ENCODE measurements at places on chromosomes 6 and 20.

DNA sequence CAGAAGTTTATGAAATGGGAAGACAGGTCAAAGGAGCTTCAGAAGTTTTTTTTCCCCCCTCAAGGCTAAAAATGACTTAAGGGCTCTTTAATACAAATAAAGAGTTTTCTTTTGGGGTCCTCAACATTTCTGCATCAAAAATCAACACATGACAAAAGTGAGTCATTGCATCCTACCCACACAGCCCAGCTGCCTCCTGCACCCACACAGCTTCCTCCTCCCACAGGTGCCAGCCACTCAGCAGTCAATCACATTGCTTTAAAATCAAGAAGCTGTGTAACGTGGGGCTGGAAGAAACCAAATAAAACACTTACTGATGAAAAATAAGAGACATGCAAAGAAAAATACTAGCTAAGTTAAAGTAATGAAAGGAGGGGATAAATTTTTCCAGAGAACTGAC lies 68.5 kb downstream of the MAP3K5 start:
- DNase-seq: no peak

- peak; percentile 27 for DNase-seq
Observed at GRCh38 chr6:47238456-47238995, 71.2 kb downstream of the TNFRSF21 start.

DNA sequence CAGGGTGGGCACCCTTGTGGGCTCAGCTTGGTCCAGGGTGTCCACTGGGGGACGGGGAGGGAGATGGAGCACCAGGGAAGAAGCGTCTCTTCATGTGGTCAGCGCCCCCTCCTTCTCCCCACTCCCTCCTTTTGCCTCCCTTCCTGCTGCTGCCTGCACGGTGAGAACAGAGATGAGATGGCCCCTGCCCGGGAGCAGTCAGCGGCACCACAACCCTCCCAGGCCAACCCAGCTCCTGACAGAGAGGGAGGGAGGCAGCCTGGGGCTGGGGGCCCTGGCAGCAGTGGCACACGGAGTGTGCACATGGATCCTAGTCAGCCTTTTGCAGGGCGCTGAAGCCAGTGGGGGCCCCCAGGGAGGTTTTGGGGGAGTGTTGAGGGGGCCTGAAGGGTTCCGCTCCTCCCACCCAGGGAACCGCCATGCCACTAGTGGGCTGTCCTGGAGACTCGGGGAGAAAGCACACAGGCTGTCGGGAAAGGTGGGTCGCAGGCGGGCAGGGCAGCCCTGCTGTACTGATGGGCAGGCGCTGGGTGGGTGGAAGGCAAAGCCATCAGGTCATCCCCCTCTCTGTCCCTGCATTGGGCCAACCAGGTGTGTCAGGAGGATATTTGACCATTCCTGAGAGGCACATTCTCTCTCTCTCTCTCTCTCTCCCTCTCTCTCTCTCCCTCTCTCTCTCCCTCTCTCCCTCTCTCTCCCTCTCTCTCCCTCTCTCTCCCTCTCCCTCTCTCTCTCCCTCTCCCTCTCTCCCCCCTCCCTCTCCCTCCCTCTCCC lies 94.3 kb upstream of the BHLHE23 start:
- DNase-seq: no peak

DNA sequence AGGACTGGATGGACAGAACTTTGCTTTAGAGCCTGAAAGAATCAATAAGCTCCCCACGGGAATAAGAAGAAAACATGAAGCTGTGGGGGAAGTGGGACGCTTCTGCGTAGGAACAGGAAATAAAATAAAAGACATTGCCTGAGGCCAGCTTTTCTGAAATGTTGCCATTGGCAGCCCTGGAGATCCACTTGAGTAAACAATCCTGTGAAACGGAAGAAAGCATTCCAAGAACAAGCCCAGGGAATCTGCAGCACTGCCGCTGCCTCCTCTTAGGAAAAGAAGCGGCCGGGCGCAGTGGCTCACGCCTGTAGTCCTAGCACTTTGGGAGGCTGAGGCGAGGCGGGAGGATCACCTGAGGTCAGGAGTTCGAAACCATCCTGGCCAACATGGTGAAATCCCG lies 182.3 kb upstream of the RALGAPA2 start:
- no peak for DNase-seq

- no peak for DNase-seq
Observed at GRCh38 chr20:34859367-34859766, 13.3 kb downstream of the GGT7 start.

- no peak for DNase-seq
Observed at GRCh38 chr6:63305277-63305676, 14.5 kb downstream of the LGSN start.

DNA sequence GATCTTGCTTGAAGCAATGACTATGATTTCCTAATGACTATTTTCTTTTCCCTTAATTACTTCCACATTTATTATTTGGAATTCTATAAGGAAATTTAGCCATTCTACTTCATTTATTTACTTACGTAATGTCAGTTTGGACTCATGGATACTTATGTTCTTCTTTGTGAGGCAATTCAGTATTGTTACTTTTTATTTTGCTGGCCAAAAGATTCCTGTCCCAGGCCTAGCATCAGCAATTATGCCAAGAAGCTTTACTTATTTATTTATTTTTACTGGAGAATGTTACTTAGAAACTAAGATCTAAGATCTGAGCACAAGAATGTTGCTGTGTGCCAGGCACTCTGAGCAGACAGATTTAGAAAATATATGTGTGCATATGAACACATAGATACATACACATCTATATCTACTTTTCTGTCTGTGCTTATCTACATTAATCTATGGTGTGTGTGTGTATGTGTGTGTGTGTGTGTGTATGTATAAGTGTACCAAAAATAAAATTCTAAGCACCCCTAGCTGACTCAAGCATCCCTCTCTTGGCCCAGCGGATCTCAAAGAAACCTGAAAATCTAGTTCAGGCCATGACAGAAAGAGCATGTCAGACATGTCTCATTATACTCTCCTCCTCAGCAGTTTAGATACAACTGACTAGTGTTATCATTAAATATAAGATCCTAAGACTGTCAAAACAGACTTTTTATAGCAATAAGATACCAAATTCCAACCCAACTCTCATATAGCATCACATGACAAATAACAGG lies 640.0 kb upstream of the GJE1 start:
- no peak for DNase-seq

GRCh38 chr20:37518606-37519507 lies 2.2 kb upstream of the NNAT start:
- no peak for DNase-seq

Measured in iris pigment epithelial cell (primary cell).